ENCODE measurements at places on chromosomes 1 and 21. TPM values are rescaled to one million over a fixed set of nuclear protein-coding genes. Genes with fewer than 3 reads are reported as not detected.

Gene CFAP107
- total RNA-seq: not detected

Gene MYCBP
- total RNA-seq: 31.1 TPM

Gene NBPF10
- total RNA-seq: 0.55 TPM

Gene MACO1
- 9.4 TPM for total RNA-seq

Gene GSTM5
- total RNA-seq: not detected

Gene TNFRSF14
- total RNA-seq: 0.31 TPM

Gene ETV3L
- total RNA-seq: not detected

Gene COL9A2
- 0.24 TPM for total RNA-seq

Gene GCSAML
- total RNA-seq: not detected

Gene RGS1
- not detected for total RNA-seq

Gene TMCO1
- total RNA-seq: 210 TPM

Gene MFSD2A
- 4.3 TPM for total RNA-seq

Gene CLCNKB
- 0.17 TPM for total RNA-seq

Gene OXCT2
- total RNA-seq: 0.25 TPM

Data from A549 treated with ZK216348 at 1 μM for 4 hours (cell line).